ENCODE measurements at places on chromosomes 2 and 18. TPM values are rescaled to one million over a fixed set of nuclear protein-coding genes. Genes with fewer than 3 reads are reported as not detected.
A peak's percentile ranks its signal among the peaks of the same experiment; 100 is the strongest.

Gene CFAP65
- total RNA-seq: not detected

DNA sequence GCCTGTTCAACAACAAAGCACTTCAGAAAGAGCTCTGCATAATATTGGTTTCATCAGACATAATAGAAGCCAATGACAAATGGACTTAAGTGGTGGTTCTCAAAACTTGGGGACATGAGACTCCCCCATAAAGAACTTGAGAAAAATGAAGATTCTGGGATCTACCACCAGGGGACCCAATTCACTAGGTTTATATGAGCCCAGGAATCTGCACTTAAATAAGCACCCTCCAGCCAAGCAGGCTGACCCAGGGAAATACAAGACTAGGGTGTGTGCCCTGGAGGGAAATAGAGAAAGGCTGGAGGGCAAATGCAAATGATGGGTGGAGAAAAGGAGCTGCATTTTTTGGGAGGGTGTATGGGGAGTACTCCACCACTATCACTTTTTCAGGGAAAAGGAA is 52.5 kb downstream of the SATB2 start:
- DNase-seq: peak; percentile 71

Gene RESP18
- not detected for total RNA-seq

GRCh38 chr2:169131587-169132512 is 62.5 kb downstream of the DHRS9 start:
- DNase-seq: peak; percentile 62

Gene ANKRD30BL
- not detected for total RNA-seq
